CD8-positive, alpha-beta T cell (primary cell): ENCODE measurements at places on chromosomes 12 and 14.
A peak's percentile ranks its signal among the peaks of the same experiment; 100 is the strongest.

DNA sequence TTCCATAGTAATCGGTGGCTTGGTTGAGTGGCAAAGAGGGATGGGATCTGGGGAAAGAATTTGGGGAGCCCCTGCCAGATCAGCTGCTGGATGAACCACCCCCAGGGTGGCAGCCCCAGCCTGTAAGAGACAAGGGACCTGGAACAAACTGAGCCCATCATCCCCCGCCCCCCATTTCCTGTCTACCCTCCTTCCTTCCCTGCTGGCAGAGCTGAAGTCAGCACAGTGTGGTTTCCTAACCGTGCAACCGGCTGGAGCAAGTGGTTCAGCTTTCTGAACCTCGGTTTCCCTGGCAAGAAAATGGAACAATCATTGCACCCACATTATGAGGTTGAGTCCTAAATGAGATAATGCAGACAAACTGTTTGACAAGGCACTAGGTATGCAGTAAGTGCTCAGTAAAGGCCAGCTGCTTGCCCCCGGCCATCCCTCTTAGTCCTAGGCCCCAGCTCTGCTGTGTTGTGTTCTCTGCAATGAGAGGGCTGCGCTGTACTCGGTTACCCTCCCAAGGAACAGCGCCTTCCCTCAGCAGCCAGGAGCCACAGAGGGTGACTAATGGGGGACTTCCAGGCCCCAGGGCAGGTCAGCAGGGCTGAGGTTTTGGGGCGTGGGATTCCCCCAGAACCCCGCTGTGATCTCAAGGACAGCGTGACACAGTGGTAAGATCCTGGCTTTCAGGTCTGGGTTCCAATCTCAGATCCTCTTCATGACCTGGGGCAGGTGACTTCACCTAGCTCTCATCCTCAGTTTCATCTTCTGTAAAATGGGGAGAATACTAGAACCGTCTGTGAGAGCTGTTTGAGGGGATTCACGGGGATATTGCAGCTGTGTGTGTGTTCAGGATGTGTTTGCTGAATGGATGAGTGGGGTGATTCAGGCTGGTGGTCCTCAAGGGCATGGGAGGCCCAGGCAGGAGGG is 16.5 kb downstream of the SELPLG start:
- DNase-seq: peak; percentile 75

DNA sequence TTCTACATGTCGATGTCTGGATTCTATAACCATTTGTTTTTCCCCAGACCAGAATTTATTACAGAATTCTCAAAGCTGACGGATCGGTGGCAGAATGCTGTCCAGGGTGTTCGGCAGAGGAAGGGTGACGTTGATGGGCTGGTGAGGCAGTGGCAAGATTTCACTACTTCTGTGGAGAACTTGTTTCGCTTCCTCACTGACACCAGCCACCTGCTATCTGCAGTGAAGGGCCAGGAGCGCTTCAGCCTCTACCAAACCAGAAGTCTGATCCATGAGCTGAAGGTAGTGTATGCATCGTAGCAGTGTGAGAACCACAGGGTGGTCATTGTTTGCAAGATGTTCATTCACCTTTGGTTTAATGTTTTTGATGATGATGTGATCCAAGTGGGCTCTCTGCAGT is 124.0 kb downstream of the ESR2 start:
- DNase-seq: no peak

GRCh38 chr12:28223858-28224257 is 33.6 kb downstream of the CCDC91 start:
- no peak for DNase-seq

DNA sequence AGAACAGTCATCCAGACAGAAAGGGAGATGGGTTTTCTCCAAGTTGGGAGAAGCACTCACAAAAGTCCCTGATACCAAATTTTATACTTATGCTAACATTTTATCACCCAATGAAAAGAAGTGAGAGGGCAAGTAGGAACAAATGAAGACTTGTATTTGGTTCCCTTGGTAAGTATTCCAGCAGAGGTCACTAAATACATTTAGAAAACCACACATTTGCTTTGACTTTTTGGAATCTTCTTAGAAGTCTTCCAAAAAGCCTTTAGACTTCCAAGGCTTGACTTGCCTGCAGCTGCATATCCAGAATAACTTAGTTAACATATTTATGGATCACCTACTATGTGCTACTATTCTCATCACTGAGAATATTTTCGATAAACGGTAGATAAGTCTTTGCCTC is 3.1 kb upstream of the GYS2 start:
- DNase-seq: no peak

- no peak for DNase-seq
Observed at GRCh38 chr12:56884421-56884820, 49.8 kb downstream of the SDR9C7 start.
